ENCODE measurements at places on chromosomes 7 and 10.
A peak's percentile ranks its signal among the peaks of the same experiment; 100 is the strongest.

DNA sequence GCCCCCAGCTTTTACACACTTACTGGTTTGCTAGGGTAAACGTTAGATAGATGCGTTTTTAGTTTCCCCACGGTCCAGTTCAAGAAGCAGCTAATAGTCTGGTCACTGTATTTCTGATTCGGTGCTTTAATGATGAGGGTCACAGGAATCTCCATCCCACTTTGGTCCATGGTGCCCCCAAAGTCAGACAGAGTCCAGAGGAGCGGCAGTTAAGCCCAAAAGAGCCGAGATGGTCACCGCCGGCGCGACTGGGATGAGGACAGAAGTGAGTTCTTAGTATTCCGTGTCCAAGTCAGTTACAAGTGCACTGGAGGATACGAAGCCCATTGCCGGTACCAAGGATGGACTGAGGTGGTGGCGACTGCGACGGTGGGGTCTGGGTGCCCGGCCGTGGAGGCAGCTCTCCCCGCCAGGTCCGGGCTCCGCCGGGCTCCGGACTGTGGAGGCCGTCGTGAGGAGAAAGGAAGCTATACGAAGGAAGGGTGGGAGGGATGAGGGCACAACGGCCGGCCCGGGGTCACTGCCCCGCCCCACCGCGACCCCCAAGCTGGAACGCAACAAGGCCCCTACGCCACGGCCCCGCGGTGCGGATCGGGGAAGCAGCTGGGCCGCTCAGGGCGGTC, 663 bp downstream of the HERPUD2 start:
- no peak for DNase-seq

DNA sequence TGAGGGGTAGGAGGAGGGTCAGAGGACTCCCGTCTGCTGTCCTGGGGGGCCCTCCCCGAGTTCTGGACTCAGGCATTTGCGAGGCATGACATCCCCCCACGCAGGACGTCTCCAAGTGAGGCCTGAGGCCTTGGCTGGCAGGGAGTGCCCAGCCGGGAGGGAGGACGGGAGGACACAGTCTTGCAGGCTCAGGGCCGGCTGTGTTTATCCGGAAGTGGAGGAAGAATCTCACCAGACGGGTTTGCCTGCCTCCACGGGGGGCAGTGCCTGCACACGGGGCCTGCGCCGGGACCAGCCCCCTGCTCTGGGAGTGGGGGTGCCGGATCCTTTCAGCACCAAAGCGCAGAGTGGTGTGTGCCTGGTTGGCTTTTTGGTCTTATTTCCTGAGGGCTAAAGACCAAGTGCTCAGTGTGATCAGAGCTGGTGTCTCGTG, 10.9 kb downstream of the PWWP2B start:
- DNase-seq: no peak

DNA sequence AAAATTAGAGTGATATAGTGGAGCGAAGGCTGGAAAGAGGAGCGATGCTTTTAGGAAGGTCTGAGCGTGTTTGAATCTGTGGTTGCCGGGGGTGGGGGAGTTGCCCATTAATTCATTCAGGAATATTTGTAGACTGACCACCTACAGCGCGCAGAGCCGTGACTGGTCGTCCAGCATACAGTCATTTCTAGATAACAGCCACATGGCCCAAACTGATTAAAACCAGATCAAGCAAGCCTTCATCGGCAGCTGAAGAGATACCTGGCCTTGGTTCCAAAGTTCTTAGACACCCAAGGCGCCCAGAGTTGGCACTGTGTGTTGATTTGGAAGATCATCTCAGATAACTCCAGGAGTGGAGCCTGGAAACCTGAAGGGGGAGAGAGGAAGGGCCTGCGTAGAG, 1.7 kb downstream of the PROSER2 start:
- DNase-seq: no peak

DNA sequence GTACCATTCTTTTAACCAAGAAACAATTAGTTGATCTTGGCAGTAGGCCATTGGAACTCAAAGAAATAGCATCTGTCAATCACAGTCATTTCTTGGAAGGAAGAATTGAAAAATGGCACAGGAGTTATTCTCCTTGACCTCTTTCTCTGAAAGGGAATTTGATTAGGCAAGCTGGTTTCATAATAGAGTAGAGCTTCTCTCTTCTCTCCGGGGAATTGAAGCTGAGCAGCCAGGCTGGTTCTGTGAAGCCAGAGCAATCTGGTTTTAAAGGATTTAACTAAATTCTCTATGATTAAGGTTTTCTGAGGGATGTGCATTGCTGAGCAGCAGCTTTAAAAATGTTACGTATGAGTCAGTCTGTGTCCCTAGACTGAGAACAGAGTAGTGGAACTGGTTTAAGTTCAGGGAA, 70.2 kb downstream of the AHCYL2 start:
- DNase-seq: peak; percentile 67

GRCh38 chr7:157446322-157446721, 109.5 kb downstream of the DNAJB6 start:
- no peak for DNase-seq

GRCh38 chr7:23529262-23529859, 2.4 kb downstream of the TRA2A start:
- DNase-seq: no peak

DNA sequence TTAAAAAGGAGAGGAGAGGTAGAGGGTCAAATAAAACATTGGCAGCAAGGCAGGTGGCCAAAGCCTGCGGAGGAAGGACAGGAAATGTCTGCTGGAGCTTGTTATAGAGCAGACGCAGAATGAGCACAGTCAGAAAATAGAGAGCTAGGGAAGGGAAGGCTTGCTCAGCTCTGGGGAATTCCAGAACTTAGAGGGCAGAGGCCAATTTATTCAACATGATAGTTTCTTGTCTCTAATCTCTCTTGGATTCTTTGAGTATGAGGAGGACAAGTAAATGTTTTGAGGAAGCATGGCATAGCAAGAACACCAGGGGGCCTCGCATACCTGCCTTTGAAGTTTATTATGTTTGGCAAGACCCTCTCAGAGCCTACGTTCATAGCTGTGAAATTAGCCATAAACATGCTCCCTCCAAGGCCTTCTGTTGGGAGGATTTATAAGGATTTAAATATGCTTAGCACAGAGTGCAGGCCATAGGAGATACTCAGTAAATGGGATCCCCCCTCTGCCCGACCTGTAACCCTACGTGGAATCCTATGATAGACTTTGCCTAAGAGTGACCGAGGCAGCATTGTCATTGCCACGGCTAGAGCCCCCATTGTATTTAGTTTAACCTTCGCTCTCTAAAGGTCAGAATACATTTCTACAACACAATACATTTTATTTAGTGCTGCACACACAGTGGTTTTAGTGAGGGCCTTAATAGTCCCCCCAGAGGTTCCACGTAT, 293.9 kb downstream of the CCDC3 start:
- DNase-seq: peak; percentile 91

GRCh38 chr7:101936611-101937231, 119.3 kb downstream of the CUX1 start:
- DNase-seq: no peak

GRCh38 chr10:120375666-120376065, 81.4 kb upstream of the PLPP4 start:
- no peak for DNase-seq

DNA sequence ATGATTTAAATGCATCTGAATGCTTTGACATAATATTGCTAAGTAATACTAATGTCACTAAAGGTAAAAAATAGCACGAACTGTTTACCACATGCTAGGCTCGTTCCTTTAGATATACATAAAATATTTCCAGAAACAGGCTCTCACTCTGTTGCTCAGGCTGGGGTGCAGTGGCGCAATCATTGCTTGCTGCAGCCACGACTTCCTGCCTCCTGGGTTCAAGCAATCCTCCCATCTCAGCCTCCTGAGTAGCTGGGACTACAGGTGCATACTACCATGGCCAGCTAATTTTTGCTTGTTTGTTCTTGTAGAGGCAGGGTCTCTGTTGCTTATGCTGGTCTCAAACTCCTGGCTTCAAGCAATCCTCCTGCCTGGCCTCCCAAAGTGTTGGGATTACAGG, 183.3 kb downstream of the SGMS1 start:
- no peak for DNase-seq

DNA sequence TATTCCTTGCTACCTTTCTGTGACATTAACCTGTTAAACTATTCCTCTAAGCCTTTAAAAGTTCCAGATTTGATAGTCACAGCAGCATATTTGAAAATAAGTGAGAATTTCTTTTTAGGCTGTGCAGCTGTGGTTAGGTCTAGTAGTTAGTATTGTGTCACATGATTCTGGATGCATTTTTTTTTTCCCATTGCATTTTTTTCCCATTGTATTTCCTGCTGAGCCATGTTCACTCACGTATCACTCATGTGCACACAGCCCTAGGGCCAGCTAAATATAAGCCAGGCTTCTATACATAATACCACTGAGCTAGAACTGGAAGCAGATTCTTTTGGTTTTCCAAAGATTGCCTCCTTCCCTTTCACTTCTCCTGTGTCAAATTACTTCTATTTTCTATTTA, 37.4 kb downstream of the DNAJC9 start:
- DNase-seq: peak; percentile 11

DNA sequence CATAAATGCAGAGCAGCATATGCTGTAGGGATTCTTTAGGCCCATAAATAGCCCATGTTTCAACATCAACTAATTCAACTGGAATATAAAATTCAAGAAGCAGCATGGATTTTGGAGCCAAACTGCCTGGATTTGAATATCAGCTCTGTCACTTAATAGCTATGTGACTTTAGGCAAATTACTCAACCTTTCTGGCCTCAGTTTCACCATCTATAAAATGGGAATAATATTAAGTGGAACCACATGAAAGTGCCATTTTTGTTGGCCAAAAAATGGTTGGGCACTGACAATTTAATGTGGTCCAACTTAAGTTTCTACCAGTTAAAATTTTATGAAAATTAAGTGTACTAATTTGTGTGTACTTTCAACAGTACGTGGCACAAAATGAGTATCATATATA, 98.1 kb downstream of the GSAP start:
- DNase-seq: no peak

GRCh38 chr7:12549106-12549505, 21.4 kb upstream of the SCIN start:
- DNase-seq: peak; percentile 41

All from AG09309 (cell line).